Globus pallidus (tissue), 1 donor: ENCODE measurements at places on chromosomes 12 and 14.
A peak's percentile ranks its signal among the peaks of the same experiment; 100 is the strongest.

- DNase-seq, result no peak
Measured at GRCh38 chr12:52910248-52910883, 5.5 kb upstream of the KRT8 start.

- no peak for DNase-seq
Measured at GRCh38 chr12:52270541-52271070, 3.8 kb upstream of the KRT86 start.

DNA sequence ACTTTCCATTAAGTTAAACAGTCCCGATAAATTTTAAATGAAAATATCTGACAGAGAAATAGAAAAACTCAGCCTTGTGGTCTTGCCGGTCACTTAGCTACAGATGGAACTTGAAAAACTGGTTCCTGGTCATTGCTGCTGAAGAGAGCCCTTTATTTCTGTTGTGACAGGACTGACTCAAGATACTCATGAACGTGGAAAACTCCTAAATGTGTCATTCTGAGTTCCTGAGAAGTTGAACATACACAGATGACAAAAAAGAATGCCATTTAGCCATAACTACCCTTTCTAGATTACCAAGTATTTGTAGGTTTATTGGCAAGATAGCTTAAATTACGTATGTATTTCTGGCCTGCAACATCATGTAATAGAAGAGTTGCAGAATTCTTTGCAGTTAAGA, 134.2 kb downstream of the HMGA2 start:
- no peak for DNase-seq

- DNase-seq, result no peak
Measured at GRCh38 chr12:93094988-93095737, 166.1 kb upstream of the EEA1 start.

- DNase-seq, result no peak
Measured at GRCh38 chr12:110340706-110341105, 59.7 kb downstream of the ATP2A2 start.

DNA sequence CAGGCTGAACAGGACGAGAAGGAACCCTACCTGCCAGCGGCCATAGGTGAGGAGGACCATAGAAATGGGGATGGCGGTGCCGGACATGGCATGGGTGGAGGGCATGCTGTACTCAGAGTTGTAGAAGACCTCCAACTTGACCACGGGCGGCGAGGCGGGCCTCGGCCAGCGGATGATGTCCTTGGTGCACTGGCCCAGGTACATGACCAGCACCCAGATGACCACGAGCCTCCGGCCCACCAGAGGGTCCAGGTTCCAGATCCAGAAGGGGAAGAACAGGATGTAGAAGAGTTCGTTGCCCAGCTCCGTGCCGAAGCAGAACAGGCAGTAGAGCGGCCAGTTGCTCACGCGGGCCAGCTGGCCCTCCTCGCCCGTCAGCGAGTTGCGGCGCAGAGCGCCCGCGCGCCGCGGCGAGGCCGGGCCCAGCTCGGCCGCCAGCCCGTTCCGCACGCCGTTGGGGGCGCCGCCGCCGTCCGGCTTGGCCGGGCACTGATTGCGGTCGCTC, 582 bp downstream of the SGPP1 start:
- DNase-seq, result peak; percentile 55

- no peak for DNase-seq
Measured at GRCh38 chr14:82328442-82328841, 794.8 kb upstream of the SEL1L start.

DNA sequence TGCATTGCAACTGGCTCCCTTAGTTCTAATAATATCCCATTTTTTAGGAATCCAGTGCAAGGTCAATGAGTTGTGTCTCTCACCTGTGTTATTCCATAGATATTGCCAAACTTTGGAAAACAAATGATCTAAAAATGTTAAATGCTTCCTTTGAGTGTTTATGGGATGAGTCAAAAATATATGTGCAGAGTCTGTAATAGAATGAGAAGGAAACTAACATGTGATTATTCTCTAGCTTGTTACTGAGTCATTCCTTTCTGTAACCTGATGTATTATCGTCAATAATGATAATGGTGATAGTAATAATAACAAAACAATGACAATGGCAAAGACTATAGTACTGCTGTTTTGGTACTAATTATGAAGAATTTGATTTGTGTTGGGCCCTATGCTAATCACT, 11.5 kb downstream of the ACSS3 start:
- DNase-seq, result no peak

- no peak for DNase-seq
Measured at GRCh38 chr14:51173863-51174262, 66.2 kb upstream of the TMX1 start.

DNA sequence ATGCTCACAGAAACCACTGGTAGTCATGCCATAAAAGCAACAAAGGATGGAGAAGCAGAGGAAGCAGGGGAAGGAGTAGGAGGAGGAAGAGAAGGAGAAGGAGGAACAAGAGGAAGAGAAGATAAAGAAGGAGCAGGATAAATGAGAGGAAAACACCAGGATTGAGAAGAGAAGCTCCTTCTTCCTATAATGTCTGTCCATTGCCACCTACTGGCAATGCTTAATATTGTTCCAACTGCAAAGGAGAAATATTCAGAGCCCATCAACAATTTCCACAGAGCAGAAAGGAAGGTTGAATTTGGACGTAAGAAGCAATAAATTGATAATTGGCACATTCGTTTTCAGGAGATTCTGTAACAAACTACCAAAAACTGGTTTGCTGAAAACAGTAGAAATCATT, 898.4 kb downstream of the SLC16A7 start:
- DNase-seq, result no peak

- peak; percentile 53 for DNase-seq
Measured at GRCh38 chr12:56687223-56688128, 608 bp downstream of the PTGES3 start.

DNA sequence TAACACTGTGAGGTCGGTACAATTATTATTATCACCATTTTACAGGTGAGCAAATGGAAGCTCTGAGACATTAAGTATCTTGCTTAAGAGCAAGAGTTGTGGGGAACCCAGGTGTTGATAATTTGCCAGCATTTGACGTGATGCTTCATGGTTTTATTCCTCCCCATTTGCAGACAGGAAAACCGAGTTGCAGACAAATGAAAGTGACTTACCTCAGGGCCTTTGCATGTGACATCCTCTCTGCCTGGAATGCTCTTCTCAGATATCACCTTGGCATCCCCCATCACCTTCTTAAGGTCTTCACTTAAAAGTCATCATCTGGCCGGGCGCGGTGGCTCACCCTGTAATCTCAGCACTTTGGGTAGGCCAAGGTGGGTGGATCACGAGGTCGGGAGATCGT, 21.0 kb upstream of the P2RX7 start:
- no peak for DNase-seq

DNA sequence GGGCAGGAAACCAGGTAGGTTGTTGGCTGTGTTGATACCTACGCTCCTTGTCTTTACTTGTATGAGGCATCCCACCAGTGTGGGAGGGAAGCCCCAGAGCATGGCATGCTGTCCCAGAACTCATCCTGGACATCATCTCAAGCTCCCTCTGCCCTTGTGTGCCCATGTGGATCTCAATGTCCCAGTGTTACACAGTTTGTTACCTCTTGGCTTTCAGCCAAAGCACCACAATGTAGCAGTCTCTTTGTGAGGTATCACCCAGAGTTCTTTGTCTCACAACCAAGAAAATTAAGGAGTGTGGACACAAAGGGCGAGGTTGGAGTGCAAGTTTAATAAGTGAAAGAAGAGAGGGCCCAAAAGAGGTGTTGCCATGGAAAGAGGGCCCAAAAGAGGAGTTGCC, 43.1 kb upstream of the CDKN3 start:
- DNase-seq, result no peak

- no peak for DNase-seq
Measured at GRCh38 chr14:20400965-20401593, 12.2 kb downstream of the TEP1 start.

DNA sequence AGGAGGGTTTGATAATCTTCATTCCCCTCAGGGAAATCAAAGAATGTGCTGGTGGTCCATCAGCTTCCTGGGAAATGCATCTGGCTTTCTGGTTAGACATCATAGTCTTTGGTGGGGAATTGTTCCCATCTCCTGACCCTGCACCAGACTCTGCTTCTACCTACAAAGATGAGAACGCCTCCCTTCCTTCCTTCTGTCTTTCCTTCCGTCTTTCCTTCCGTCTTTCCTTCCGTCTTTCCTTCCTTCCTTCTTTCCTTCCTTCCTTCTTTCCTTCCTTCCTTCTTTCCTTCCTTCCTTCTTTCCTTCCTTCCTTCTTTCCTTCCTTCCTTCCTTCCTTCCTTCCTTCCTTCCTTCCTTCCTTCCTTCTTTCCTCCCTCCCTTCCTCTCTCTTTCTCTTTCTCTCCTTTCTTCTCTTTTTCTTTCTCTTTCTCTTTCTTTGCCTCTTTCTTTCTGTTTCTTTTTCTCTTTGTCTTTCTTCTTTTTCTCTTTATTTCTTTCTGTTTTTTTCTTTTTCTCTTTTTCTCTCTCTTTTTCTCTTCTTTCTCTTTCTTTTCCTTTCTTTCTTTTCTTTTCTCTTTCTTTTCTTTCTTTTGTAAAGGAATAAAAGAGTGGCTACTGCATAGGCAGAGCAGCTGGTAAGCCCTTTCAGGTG, 189.0 kb upstream of the ARHGAP5 start:
- DNase-seq, result no peak

DNA sequence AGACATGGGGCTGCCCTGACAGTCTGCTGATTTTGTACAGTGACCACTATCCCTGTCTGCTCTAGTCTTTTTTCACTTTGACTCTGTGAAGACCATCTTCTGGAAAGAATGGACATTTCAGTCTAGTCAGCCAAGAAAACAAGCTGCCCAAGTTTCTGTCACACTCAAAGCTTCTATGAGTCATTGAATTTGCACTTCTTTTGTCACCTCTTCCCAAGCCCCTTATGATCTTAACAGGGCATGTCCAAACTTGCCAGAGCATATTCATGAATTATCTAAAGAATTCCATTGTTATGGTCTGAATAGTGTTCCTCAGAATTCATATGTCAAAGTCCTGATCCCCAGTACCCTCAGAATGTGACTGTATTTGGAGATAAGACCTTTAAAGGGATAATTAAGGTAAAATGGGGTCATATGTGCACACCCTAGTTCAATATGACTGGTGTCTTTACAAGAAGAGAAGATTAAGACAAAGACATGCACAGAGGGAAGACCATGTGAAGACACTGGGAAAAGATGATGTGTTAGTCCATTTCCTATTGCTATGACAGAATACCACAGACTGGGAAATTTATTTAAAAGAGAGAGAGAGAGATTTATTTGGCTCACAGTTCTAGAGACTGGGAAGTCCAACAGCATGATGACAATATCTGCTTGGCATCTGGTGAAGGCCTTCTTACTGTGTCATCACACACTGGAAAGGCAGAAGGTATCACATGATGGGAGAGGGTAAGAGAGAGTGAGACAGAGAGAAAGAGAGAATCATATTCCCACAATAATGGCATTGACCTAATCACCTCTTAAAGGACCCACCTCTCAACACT, 242.6 kb downstream of the BTG1 start:
- no peak for DNase-seq

DNA sequence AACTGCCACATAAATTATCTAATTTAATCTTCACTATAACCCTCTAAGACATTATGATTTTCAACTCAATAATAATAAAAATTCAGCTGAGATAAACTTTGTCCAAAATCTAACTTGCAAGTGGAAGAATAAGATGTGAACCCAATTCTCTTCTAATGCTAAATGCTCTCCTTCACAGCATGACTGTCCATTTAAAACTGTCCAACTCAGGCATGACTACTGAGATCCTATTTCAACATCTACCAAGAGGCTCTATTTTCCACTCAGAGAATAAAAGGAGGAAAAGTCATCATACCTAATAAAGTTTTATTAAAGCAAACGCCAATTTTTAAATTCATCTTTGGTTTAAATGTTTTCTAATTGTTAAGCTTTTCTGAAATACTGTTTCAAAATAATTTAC, 183.6 kb downstream of the MED13L start:
- DNase-seq, result no peak

- DNase-seq, result peak; percentile 12
Measured at GRCh38 chr14:26415618-26416123, 182.2 kb downstream of the NOVA1 start.
